ENCODE measurements at places on chromosomes 7 and 10. TPM values are rescaled to one million over a fixed set of nuclear protein-coding genes. Genes with fewer than 3 reads are reported as not detected.

Gene FZD8
- total RNA-seq = 6.8 TPM

Gene ZNF789
- 3.6 TPM for total RNA-seq

Gene TRPV5
- total RNA-seq = 0.08 TPM

Gene ABCC2
- 1.2 TPM for total RNA-seq

Gene DPP6
- total RNA-seq = 2.0 TPM

Gene MAGI2
- total RNA-seq = 1.8 TPM

Gene IDI2
- not detected for total RNA-seq

Gene CFAP58
- 0.28 TPM for total RNA-seq

Gene CYP26A1
- total RNA-seq = not detected

Gene RADIL
- 4.2 TPM for total RNA-seq

Gene CCDC7
- total RNA-seq = 7.3 TPM

Measured in pancreas (tissue), 10 donors.